ENCODE measurements at places on chromosomes 1 and 21.

DNA sequence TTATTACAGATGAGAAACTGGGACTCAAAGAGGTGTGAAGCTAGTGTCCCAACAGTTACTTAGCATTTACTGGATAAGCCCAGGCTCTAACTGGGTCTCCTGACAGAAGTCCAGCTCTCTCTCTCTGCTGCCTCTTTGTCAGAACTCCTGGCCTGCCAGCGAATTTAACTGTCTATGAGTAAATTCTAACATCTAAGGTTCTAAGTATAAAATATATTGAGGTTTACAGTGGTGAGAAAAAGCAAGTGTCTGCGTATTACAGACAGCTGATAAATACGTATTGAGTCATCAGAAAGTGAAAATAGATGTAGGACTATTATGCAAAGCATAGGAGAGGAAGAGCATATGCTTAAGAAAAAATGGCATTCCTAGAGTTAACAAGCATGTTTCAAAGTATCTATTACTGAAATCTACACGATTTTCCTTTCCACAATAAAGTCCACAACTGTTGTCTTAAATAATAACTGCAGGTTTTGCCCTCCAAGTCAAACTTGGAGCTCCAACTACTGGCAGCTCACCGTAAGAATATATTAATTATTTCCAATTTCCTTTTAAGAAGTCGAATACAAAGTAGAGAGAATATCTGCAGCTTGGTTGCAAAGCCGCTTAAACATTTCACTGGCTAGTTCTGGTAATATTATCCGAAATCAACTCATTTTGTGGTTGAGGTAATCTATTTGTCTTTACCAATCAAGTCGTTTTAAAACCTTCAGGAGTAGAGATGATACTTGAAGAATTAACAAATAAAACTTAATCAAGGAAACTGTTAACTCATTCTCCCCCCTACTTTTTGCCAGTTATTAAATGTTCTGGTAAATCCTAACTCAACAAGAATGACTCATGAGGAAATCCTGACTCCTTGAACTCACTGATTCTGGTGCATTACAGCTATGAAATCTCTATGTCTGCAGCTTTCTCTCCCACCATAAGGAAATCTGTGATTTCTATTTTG lies 1.4 kb upstream of the RGS2 start:
- peak; percentile 50 for DNase-seq

GRCh38 chr1:42765269-42765668 lies 1.6 kb downstream of the P3H1 start:
- peak; percentile 8 for DNase-seq

DNA sequence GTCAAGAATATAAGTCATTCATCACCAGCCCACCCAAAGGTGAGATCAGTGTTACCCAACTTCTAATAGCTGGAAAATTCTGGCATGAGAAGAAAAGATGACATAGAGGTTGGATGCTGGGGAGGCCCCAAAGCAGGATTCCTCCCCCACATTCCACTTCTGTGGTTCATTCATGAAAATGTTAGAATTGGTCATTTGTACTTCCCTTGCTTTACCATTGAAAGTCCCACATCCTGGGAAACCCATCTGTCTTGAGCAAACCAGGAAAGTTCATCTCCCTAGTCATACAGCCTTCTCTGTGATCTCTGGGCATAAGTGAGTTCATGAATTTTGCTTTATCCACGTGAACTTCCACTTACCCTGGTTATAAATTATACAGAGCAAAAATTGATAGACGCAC lies 66.8 kb downstream of the SERINC2 start:
- DNase-seq: no peak

DNA sequence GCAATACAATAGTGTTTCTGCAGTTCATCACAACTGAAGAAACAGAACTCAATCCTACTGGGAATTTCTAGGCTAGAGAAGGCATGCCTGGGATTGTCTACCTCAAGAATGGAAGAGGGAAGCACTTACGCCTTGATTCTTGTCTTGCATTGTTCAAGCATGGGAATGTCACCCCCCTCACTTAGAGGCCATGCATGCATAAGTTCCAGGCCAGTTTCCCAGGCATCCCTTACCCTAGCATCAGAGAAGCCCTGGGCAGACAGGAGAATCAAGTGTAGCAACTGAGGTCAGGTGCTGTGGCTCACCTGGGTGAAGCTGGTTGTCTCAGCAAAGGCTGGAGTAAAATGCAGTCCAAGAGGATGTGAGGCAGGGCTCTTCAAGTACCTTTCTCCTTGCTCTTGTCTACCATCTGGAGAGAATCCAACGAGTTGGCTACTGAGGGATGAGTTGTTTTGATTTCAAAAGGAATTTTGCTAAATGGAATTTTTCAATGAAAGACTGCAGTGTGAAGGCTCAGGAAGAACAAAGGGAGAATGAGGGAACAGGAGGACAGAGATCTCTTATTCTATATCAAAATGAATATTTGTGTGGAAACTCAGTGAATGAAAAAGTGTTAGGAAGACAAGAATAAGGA lies 174.3 kb downstream of the NEK7 start:
- no peak for DNase-seq

DNA sequence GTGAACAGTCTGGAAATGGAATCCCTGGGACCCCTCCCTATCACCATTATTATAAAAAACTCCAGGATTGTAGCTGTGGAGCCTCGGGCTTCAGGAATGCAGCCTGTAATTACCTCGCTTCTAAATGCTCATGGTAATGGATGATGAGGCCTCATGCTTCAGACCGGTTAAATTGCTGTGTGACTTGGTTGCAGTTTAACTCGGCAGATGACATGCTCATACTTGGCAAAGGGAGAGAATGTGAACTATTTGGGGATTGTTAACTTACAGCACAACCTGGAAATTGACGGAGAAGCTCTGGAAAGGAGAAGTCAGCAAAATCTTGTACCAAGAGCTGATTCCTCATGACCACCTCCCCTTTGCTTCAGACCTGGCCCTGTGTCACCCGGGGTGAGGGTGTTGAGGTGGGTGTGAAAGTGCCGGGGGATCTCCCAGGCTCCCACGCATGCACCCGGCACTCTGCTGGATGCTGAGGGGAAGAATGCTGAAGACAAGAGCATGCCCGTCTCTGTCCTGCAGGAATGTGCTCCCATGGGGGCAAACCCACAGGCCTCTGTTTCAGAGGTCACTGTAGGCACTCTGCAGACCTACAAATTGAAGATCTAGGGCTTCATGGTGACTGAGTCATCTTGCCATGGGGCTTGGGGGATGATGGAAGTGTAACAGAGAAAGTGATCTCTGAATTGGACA lies 364.8 kb downstream of the RPS6KC1 start:
- no peak for DNase-seq
